Fibroblast of the aortic adventitia (primary cell): ENCODE measurements at places on chromosomes 11 and 22. TPM values are rescaled to one million over a fixed set of nuclear protein-coding genes. Genes with fewer than 3 reads are reported as not detected.

Gene PTGDR2
- not detected in 2 replicates for total RNA-seq

Gene PRR33
- total RNA-seq, result not detected in 2 replicates

Gene OR52A1
- not detected in 2 replicates for total RNA-seq

Gene SLC22A25
- total RNA-seq, result not detected in 2 replicates

Gene APOBEC3B
- 0.90 and 6.8 TPM in 2 replicates for total RNA-seq

Gene C11orf58
- total RNA-seq, result 166 and 267 TPM in 2 replicates

Gene TBX1
- total RNA-seq, result 2.8 TPM in 1 of 2 replicates, not detected in the other

Gene OSM
- total RNA-seq, result not detected in 2 replicates

Gene OR8D2
- total RNA-seq, result not detected in 2 replicates

Gene WNT11
- 1.2 TPM in 1 of 2 replicates, not detected in the other for total RNA-seq

Gene TEF
- 14.8 and 17.4 TPM in 2 replicates for total RNA-seq

Gene CLTCL1
- total RNA-seq, result 4.6 and 7.1 TPM in 2 replicates

Gene VSIG2
- not detected in 2 replicates for total RNA-seq

Gene SCUBE1
- total RNA-seq, result not detected in 2 replicates

Gene TNRC6B
- 19.1 and 35.3 TPM in 2 replicates for total RNA-seq

Gene IGLL1
- total RNA-seq, result not detected in 2 replicates

Gene NXPE2
- total RNA-seq, result 0.09 TPM in 1 of 2 replicates, not detected in the other

Gene OR51B4
- 0.18 TPM in 1 of 2 replicates, not detected in the other for total RNA-seq

Gene OR56A5
- total RNA-seq, result not detected in 2 replicates

Gene HBG2
- total RNA-seq, result not detected in 2 replicates

Gene OR8A1
- not detected in 2 replicates for total RNA-seq

Gene FAM180B
- not detected in 2 replicates for total RNA-seq

Gene CLMP
- total RNA-seq, result 187 and 235 TPM in 2 replicates

Gene SYT12
- total RNA-seq, result 0.09 TPM in 1 of 2 replicates, not detected in the other

Gene NCF4
- not detected in 2 replicates for total RNA-seq

Gene OR51B2
- total RNA-seq, result not detected in 2 replicates
